SJSA1 (cell line): ENCODE measurements at places on chromosomes 7 and 10.

- no peaks in the 10 kb centered on the region for H3K27me3 ChIP-seq
- H3K4me1 ChIP-seq, result peaks cover 43% of the 10 kb centered on the region
- no peak overlapping the region for H3K4me3 ChIP-seq
- H3K36me3 ChIP-seq, result peaks cover 3% of the 10 kb centered on the region; the same call in 1 of the 2 replicates
- no peak overlapping the region for H3K27ac ChIP-seq
Observed at GRCh38 chr10:62034096-62034640, 132.7 kb downstream of the ARID5B start.

DNA sequence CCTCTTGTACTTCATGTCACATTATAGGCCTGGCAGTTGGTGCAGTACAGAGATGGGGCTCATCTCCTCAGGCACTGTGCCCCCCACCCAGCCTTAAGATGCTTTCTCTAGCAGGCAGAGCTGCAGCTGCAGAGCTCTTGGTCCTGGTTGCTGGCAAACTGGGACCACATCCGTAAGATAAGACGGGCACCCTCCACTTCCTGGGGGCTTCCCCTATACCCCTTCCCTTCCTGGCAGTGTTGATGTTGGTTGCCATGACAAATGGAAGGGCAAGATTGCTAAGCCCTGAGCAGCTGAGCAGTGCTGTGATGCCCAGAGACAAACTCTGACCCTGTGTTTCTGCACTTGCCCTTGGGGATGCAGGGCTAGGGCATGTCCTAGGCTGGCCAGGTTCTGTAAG is 103.4 kb upstream of the ANLN start:
- 0 out of 2 replicates have a peak, but pooled peaks cover 6% of the 10 kb centered on the region for H3K36me3 ChIP-seq
- no peak for DNase-seq
- no peaks in the 10 kb centered on the region for H3K27me3 ChIP-seq
- H3K4me1 ChIP-seq, result peaks cover 20% of the 10 kb centered on the region
- no peak overlapping the region for H3K27ac ChIP-seq

DNA sequence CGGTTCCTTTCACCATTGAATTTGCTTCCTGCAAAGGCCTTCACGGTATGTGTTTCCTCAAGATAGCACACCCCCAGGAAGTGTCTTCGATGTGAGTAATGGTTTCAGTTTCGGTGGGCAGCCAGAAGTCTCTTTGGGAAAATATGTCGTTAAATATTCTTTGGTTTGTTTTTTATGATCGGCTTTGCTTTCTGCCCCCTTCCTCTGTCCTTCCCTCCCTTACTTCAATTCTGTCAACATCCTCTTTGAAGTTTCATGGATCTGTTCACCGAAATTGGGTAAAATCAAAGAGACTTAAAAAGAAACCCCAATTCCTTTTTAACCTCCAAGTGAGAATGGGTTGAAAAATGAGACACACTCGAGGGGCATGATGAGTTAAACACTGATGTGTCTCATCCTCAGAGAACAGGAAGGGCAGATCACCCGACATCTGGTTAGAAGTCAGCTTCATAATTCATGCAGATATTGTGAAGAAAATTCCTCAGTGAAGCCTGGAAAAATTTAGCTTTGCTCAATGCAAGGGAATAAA is 170.8 kb upstream of the HABP2 start:
- H3K27ac ChIP-seq, result peak overlapping the region; percentile 94
- peak overlapping the region; percentile 29 for H3K4me3 ChIP-seq
- H3K36me3 ChIP-seq, result no peaks in the 10 kb centered on the region
- H3K27me3 ChIP-seq, result no peaks in the 10 kb centered on the region

- no peaks in the 10 kb centered on the region for H3K4me1 ChIP-seq
- no peak overlapping the region for H3K27ac ChIP-seq
- no peak overlapping the region for H3K4me3 ChIP-seq
- no peak for DNase-seq
- H3K36me3 ChIP-seq, result no peaks in the 10 kb centered on the region
Observed at GRCh38 chr7:39142750-39143149, 165.0 kb downstream of the POU6F2 start.

- no peaks in the 10 kb centered on the region for H3K27me3 ChIP-seq
- H3K36me3 ChIP-seq, result no peaks in the 10 kb centered on the region
- H3K27ac ChIP-seq, result no peak overlapping the region
- no peak for DNase-seq
- H3K4me1 ChIP-seq, result peaks cover 6% of the 10 kb centered on the region; the same call in 1 of the 2 replicates
- no peak overlapping the region for H3K4me3 ChIP-seq
Observed at GRCh38 chr7:121449329-121449728, 53.2 kb upstream of the FAM3C start.

GRCh38 chr7:130593033-130593432 is 75.5 kb downstream of the COPG2 start:
- H3K27me3 ChIP-seq, result no peaks in the 10 kb centered on the region
- no peak overlapping the region for H3K27ac ChIP-seq
- no peaks in the 10 kb centered on the region for H3K4me1 ChIP-seq
- DNase-seq, result no peak

- peaks cover 16% of the 10 kb centered on the region for H3K4me1 ChIP-seq
- no peaks in the 10 kb centered on the region for H3K27me3 ChIP-seq
- H3K36me3 ChIP-seq, result peaks cover 18% of the 10 kb centered on the region
- H3K4me3 ChIP-seq, result no peak overlapping the region
Observed at GRCh38 chr7:100048680-100049079, 894 bp upstream of the ZSCAN21 start.
